ENCODE measurements at places on chromosomes 7 and 10.

- no peak for DNase-seq
Measured at GRCh38 chr7:84454174-84454959, 259.8 kb upstream of the SEMA3A start.

GRCh38 chr10:74282151-74282847, 131.3 kb downstream of the ADK start:
- DNase-seq = no peak

DNA sequence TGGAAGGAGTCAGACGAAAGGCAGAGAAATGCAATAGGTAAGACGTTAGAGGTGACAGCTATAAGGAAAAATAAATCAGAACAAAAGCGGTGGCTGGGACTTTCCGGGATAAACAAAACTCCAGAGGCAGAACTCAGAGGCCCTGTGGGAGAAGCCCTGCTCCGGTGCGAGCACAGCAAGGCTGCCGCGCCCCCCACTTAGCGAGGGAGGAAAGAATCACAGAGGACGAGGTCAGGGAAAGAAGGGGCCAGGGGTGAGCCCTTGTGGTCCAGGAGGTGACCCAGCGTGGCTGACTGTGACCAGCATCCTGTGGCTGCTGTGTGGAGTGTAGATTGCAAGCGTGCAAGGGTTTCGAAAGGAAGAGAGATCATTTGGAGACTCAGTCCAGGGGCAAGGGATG, 591.8 kb upstream of the ADARB2 start:
- DNase-seq = no peak

DNA sequence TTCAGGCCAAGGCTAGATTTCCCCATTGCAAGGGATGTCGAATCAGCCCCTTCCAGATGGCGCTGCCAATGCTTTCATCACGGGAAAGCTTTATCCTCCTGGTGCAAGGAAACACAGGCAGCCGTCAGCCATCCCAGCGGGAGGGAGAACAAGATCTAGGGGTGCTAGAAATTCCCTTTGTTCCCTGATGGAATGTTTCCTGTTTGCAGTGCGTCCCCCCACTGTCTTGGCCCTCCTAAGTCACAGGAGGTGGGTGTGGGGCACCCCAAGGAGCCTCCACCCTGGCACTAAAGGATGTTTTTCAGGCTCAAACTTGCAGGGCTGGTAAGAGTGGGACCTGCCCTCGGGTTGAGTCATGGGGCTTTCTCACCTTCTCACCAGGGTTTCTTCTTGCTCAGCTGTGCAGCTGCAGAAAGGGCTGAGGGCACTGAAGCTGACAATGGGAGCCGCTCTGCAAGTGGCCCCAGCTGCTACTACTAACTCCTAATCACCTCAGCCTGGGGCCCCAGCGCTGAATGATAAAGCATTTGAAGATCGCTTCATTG, 103.6 kb downstream of the PRPF18 start:
- DNase-seq = no peak

GRCh38 chr7:94160719-94161435, 156.7 kb upstream of the BET1 start:
- DNase-seq = no peak

- no peak for DNase-seq
Measured at GRCh38 chr7:144820552-144820951, 15.3 kb downstream of the TPK1 start.

- no peak for DNase-seq
Measured at GRCh38 chr10:119688033-119688508, 36.9 kb downstream of the BAG3 start.

GRCh38 chr10:31343009-31343408, 24.0 kb downstream of the ZEB1 start:
- no peak for DNase-seq

DNA sequence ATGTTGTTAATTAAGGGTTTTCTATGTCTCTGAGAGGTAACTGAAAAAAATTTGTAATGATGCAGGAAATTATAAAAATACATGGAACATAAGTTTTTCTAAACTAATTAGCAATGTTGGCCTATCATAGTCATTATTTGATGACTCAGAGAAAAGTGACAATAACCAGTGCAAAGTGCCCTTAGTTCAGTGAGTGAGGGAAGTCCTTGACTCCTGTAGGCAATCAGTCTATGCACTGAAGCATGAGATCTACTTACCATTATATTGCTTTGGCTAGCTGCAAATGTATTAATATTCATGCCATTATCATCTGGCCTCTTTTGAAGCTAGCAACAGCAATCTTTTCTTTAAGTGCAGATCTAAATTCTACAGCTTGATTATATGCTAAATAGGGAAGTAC, 40.6 kb downstream of the CCDC172 start:
- no peak for DNase-seq

DNA sequence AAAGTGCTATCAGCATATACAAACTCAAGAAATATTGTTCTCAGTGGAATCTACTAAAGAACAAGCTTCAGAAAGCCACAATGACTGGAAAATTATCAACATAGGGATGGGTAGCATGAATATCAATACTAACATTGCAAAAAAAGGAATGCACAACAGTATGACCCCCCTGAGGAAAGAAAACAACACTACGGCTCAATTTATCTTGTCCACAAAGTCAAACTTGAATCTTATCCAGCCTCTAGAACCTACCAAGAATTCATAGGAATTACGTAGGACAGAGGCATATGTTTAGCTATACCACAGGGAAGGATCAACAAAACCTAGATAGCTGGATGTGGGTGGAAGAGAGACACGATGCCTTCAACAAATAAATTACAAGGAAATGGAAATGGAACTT, 54.6 kb downstream of the AGMO start:
- no peak for DNase-seq

DNA sequence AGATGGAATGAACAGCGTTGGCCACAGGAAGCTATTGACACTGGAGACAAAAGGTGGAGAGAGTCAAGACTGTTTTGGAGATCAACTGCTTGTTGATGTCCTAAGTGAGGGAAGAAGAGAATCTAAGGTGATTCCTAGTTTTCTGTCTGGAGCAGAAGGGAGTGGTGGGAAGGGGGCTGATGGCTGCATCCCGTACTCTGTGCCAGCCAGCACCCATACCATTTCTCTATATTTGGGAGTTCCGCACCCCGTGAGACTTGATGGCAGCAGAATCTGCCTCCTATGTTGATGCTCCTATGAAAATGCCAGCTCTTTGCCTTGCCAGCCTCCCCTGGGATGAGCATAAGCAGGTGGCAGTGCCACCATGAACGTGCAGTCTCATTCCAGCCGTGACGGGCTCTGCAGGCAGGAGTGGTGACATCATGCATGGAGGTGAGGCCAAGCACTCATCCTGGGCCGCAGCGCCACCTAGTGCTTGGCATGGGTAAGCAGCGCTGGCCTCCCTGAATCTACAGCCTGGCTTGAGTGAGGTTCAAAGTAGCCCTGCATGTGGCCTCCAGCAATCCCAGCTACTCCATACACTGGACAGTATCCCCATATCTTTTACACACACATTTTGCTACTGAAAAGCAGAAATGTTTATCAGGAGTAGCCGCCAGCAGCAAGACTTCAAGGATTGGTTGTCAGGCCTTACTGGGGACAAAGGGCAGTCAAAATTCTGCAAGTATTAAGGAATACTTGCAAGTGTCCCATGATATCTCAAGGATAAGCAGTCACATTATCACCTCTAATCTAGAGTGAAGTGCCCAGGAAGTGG, 43.0 kb downstream of the PODXL start:
- DNase-seq = peak; percentile 65

GRCh38 chr10:79255007-79255507, 92.2 kb upstream of the PPIF start:
- DNase-seq = no peak

DNA sequence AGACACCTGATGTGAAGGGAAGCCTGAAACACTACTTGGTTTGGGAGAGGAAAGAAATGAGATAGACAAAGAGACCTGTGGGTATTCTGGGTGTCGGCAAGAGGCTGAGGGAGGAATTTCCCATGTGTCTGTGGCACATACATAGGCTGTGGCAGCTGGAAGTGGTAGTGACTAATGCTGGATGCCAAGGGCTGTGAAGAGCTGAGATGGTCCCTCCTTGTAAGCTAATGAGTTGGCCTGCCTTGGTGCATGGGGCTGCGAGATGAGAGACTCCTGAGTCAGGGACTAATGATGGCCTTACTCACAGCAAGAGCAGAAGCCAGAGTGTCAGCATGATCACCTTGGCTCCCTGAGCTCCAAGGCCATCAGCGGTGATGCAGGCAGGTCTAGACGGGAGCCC, 119.0 kb upstream of the EEPD1 start:
- DNase-seq = no peak

DNA sequence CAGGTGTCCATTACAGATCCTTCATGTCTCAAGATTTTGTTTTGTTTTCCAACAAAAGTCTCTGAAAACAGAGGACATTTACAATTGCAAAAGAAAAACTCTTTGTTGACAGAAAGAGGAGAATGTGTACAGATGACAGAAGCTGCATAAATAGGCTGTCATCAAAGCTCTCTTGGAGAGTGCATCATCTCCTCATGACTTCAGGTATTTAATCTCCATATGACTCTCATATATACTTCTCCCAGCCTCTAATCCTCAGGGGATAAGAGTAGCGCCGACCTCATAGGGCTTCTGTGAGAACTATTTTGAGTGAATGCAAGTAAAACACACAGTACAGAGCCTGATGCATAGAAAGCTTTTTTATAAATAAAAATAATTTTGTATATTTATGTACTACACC, 48.1 kb upstream of the SEPTIN7 start:
- DNase-seq = no peak

- no peak for DNase-seq
Measured at GRCh38 chr10:88534072-88534665, 48.9 kb downstream of the RNLS start.

DNA sequence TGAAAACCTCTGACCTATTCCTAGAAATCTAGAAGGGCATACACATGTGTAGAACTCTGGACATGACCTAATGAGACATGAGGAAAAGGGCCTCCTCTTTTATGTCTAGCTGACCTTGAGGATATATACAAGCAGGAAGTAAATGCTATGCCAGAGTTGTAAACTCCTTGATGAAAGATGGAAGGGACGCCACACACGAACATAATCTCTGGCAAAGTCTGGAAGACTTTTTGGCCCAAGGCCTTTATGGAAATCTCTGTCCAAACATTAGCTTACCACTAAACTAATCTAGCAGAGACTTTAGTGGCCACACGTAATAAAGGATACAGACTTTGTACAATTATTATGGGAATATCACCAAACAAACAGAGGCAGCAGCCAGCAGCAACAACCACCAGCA, 138.1 kb upstream of the THSD7A start:
- DNase-seq = no peak

- DNase-seq = no peak
Measured at GRCh38 chr7:98189559-98189958, 21.7 kb upstream of the BHLHA15 start.

DNA sequence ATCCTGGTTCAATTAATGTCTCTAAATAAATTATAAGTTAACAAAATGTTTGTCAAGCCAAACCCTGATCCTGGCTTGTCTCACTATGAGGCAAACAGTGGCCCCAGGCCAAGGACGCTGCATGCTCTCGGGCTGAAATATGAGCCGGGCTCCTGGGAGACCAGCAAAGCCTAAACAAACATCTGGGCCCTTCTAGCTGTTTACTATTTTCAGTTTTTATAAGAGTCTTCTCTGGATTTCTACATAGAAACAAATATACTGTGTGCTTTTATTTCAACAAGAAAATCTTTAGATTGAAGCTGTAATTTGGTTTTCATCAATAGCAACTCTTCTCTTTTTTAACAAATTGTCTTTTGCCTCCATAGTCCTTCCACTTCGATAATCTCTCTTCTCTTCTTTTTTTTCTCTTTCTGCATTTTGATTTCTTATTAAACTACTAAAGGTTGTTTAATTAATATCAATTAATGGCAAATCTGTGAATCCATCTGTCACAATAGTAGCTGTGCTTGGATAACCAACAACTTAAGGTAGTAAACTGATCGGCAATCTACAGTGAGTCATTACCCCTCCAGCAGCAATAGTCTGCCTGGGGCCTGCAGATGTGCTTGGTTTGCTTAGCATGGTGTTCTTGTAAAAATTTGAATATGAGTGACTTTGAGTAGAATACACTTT, 83.3 kb upstream of the DNAJC1 start:
- DNase-seq = no peak

DNA sequence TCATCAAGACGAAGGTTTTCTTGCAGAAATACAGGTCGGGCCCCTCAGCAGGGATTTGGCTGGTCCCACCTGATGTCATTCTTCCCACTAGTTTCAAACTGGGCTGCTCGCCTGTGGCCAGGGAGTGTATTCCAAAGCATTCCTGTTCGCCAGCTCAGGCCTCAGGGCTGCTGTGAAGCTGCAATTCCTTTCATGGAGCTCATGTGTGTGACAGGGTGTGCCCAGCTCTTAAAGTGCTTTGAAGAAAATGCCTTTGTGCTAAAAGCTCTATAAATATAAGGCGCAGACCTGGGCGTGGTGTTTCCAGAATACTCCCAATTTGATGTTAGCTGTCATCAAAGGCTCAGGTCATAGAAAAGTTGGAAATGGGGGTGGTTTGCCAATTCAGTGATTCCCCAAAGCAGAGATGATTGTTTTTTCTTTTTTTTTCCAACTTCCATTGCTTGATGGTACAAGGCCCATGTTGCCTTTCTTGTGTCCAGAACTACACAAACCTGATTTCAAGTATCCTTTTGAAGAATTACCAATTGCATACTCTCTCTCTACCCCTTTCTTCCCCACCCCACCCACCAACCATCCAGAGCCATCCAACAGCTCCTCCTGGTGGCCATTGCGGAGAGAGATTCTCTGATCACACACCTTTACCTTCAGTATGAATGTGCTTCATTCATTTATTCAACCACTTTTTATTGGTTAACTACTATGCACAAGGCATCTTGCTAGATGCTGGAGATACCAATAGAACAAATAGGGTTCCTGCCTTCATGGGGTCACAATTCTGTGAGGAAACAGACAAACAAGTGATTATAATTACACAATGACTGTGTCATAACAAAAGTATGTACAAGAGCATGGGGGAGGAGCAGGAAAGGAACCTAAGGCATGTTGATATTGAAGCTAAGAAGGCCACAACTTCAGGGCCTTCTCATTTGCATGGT, 297.3 kb upstream of the LYZL1 start:
- no peak for DNase-seq

GRCh38 chr7:112421666-112422486, 28.4 kb upstream of the IFRD1 start:
- DNase-seq = no peak

GRCh38 chr10:130339911-130340310, 203.7 kb downstream of the GLRX3 start:
- DNase-seq = no peak
